ENCODE measurements at places on chromosomes 7 and 10. TPM values are rescaled to one million over a fixed set of nuclear protein-coding genes. Genes with fewer than 3 reads are reported as not detected.

ERVW-1 gene
- total RNA-seq: not detected

AOC1 gene
- total RNA-seq: 0.02 TPM

CTAGE8 gene
- not detected for total RNA-seq

PON3 gene
- 39.3 TPM for total RNA-seq

DLG5 gene
- total RNA-seq: 38.6 TPM

DNAJC30 gene
- total RNA-seq: 10.6 TPM

NEUROG3 gene
- not detected for total RNA-seq

ABCC2 gene
- total RNA-seq: 103 TPM

CTNNA3 gene
- total RNA-seq: not detected

PDZD7 gene
- 1.1 TPM for total RNA-seq

TMEM178B gene
- 1.5 TPM for total RNA-seq

PDE6C gene
- not detected for total RNA-seq

Data from A549 treated with AZD2906 at 1 μM for 4 hours (cell line).